ENCODE measurements at places on chromosomes 11 and 22. TPM values are rescaled to one million over a fixed set of nuclear protein-coding genes. Genes with fewer than 3 reads are reported as not detected.

The AIFM3 gene
- polyA plus RNA-seq: 0.17 TPM

The VPREB1 gene
- not detected for polyA plus RNA-seq

The SULT4A1 gene
- not detected for polyA plus RNA-seq

The PTPN5 gene
- polyA plus RNA-seq: not detected

The TUBA8 gene
- 0.39 TPM for polyA plus RNA-seq

The SLC39A13 gene
- polyA plus RNA-seq: 40.7 TPM

The SLC22A9 gene
- polyA plus RNA-seq: not detected

The SLC16A8 gene
- not detected for polyA plus RNA-seq

The RPS19BP1 gene
- polyA plus RNA-seq: 162 TPM

The GPR83 gene
- 0.08 TPM for polyA plus RNA-seq

The SYT12 gene
- not detected for polyA plus RNA-seq

The SOX6 gene
- not detected for polyA plus RNA-seq

The HSCB gene
- 6.7 TPM for polyA plus RNA-seq

The MAPK11 gene
- 0.19 TPM for polyA plus RNA-seq

The CDKN1C gene
- polyA plus RNA-seq: 0.35 TPM

The ANO5 gene
- not detected for polyA plus RNA-seq

The ANGPTL5 gene
- polyA plus RNA-seq: not detected

The OR51B2 gene
- polyA plus RNA-seq: not detected

The MTNR1B gene
- polyA plus RNA-seq: not detected

Measured in naive thymus-derived CD4-positive, alpha-beta T cell (primary cell).